ENCODE measurements at places on chromosomes 3 and 15. TPM values are rescaled to one million over a fixed set of nuclear protein-coding genes. Genes with fewer than 3 reads are reported as not detected.

Gene SKOR1
- 0.10 TPM for total RNA-seq

Gene GOLGA6L7
- not detected for total RNA-seq

Gene PARP14
- total RNA-seq = 22.8 TPM

Gene PRR23C
- total RNA-seq = not detected

Gene VGLL3
- total RNA-seq = 1.3 TPM

Gene OCA2
- total RNA-seq = 0.82 TPM

Gene PAQR5
- total RNA-seq = 71.1 TPM

Gene POPDC2
- total RNA-seq = 1.3 TPM

Gene TGM5
- total RNA-seq = not detected

Gene IRAK2
- total RNA-seq = 2.6 TPM

Gene MEIS2
- total RNA-seq = 7.6 TPM

Gene GCNT3
- 261 TPM for total RNA-seq

Gene POLR2H
- total RNA-seq = 130 TPM

Gene ACKR4
- total RNA-seq = not detected

Gene LIPH
- 104 TPM for total RNA-seq

All from colonic mucosa (tissue), 4 donors.